ENCODE measurements at places on chromosomes 7 and 10.

DNA sequence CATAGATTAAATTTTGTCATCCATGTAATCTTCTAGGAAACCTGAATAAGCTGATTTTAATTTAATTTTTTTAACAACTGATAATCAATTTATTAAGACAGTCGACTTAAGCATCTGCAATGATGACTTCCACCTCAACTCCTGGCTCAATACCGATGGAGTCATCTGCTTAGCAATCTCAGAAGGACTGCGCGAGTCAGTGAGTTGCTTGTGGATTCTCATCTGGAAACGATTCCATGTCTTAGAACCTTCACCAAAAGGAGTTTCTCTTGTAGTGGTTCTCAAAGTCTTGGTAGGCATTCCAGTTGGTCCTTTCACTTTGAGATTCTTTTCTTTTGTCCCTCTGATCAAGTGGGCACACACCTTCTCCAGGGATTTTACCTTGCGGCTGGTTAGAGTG, 85.5 kb downstream of the XRCC2 start:
- DNase-seq = no peak

DNA sequence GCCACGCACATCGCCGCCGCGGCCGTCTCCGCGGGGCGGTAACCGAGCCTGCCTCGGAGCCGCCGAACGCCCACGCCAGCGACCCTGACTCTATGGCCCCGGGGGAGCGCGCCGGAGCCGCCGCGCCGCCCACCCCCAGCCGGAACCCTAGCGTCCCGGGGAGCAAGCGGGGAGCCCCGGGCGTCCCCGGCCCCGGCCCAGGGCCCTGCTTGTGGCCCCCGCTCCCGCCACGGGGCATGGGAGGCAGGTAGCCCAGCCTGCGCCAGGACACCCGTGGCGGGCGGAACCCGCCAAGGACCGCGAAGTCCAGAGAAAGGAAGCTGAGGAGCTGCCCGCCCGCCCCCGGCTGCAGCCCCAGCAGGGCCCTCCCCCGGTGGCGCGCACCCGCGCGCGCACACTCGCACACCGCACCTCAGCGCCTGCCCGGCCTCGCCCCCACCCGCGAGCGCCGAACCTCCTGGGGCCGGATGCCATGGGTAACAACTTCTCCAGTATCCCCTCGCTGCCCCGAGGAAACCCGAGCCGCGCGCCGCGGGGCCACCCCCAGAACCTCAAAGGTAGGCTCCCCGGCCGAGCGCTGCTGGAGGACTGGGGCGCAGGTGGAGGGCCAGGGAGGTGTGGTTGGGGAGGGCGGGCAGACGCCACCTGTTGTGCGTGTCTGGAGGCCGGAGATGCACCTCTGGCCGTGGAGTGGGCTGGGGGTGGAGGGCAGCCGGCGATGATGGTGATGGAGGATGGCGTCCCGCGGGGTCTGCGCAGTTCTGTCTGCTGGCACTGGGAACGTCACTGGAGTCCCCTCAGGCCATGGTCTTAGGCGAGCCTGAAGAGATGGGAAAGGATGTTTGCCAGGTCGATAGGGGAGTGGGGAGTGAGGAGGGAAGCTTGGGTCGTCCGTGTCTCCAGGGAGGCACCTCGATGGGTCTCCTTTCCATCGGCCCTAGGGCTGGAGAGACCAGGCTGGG, 692 bp downstream of the NEURL1 start:
- DNase-seq = no peak

DNA sequence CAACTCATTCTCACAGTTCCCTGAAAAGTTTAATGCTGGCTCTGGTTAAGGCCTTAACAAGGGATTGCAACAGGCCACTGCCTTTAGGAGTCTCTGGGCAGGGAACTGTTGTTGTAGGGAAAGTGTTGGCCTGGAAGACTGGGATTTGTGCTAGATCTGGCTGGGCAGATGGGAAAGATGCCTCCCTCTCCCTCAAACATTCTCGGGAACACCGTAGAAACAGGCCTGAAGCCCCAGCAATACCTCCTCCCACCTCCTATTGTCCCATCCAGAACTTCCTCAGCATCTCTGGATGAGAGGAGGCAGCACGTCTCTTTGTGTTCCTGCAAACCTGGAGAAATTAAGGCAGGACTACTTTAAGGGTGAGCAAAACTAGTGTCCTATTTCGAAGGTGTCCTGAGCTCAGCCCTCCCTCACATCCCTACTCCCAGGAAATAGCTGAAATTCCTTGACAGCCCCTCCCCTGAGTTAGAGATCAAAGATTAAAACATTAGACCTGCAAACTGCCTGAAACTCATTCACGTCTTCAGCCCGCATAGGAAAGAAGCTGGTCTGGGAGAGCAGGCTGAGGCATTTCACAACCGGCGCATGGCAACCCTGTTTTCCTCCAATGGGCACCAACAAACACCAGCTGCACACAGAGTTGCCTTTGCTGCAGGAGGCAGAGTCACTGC, 10.9 kb upstream of the MAP3K8 start:
- DNase-seq = no peak

DNA sequence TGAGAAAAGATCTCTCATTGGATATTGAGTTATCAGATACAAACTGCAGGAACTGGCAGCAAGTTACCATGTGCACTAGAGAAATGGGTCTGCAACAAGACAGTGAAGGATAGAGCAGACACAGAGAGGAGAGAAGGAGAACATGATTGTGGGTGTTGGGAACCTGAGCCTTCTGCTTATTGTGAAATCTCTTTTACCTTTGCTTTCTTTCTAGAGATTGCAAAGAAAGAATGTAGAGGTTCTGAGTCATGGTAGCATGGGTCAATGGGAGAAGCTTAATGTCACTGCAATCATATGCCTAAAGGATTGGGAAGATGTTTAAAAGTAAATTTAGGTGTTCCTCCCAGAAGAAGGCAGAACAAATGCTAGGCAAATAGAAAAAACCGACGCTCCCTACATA, 821.4 kb downstream of the CCSER2 start:
- no peak for DNase-seq

DNA sequence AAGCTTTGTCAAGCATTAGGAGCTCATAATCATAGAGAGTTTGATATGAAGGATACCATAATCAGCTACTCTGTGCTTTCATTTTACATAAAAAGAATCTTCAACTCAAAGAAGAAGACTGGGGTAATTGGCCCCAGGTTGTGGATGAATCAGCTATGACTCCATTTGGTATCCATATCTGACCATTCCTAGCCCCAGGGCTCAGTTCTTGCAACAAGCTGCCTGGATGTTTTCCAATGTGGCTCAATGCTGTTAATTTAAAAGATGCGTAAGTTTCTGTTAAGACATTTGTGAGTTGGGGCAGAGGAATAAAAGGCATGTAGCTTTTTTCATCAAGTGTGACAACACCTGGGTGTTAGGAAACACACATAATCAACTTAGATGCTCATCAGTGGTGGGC, 951.1 kb downstream of the NRG3 start:
- DNase-seq = no peak

GRCh38 chr7:84314263-84314662, 119.7 kb upstream of the SEMA3A start:
- no peak for DNase-seq

GRCh38 chr7:129610709-129611245, 743 bp upstream of the NRF1 start:
- no peak for DNase-seq

DNA sequence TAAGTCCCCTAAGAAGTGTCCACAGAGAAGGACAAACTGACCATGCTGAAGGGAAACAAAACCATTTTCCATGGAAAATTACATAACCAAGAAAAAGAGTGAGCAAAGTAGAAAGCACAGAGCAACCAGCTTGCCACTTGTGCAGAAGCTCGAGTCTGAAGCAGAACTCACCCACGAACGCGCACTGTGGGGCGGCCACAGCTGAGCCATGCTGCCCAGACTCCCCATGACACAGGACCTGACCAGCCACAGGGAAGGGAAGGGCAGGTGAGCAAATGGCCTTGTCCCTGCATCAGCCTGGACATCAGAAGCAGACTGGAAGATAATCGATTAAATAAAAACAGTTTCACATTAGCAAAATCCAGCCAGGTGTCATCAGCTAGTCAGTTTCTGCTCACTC, 95.7 kb downstream of the TCERG1L start:
- no peak for DNase-seq

DNA sequence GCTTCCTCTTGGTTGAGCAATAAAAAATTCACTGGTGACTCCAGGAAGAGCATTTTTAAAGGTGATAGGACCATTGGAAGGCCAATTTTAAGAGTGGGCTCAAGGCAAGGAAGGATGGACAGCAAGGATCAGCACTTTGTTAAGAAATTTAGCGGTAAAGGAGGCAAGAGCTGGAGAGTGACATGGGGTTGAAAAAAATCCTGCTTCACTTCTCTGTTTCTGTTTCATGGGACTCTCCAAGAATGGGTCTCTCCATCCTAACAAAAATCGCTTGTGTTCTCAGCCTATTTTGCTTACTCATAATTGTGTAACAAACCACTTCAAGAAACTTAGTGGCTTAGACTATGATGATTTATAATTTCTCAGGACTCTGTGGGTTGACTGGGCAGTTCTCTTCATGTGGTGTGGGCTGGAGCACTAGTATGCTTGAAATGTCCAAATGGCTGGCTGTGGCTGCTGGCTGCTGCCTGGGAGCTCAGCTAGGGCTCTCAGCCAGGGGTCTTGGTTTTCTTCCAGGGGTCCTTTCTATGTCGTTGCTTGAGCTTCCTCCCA, 59.8 kb upstream of the ZNRF2 start:
- no peak for DNase-seq

DNA sequence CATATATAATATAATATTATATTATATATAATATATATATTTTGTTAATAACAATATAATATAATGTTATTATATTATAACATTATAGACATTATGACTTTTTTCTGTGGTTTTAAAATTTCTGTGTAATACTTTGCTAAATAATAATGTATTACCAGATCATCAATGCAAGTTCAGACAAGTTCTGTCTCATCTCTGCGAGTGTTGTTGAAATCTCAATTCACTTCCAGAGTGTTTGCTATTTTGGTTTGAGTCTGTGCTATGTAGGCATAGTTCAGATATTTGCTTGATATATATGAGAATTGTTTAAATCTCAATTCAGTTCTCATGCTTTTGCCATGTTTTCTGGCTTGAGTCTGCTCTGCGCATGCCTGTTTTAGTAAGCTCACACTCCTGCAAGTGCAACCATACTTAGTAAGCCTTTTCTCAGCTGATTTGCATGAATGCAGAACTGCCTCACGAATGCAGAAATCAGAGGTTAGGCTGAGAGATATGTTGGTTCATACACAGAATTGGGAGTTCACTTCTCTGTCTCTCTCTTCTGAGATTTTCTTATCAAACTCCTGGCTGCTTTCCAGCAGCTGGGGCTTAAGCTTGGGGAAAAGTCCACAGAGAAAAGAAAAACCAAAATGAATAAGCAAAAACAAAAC, 830.2 kb upstream of the SORCS1 start:
- no peak for DNase-seq

DNA sequence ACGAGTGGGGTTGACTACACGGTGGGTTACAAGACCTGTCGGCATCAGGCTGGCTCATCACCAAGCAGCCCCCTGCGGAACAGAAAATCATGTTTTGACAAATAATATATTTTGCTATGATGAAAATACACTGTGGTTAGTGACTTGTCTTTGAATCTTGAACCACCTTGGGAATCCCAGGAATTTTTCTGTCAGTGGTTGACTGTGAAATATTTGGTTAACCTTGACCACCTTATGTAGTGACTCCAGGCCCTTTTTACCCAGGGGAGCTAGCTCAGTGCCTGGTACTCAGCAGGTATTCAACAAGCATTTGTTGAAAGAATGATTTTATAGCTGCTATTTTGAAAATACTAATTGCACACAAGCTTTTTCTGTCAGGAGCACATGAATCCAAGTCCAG, 406.0 kb downstream of the PHF14 start:
- DNase-seq = no peak

DNA sequence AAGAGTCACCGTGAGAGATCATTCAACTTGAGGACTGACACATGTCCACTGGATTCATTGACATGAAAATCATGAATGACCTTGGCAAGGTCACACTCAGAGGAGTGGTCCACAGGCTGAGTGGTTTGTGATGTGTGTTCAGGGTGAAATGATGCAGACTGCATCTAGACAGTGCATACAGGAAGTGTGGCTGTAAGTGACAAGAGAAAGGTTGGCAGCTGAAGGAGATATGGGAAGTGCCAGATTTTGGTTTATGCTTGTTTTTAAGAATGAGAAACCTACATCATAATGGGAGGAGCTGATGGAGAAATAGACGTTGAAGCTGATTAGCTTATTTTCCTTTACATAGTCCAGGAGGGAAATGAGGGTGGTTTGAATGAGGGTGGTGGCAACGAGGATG, 64.8 kb upstream of the VIPR2 start:
- DNase-seq = no peak

- no peak for DNase-seq
These were observed 4.9 kb upstream of the YKT6 start for GRCh38 chr7:44195889-44196288.

DNA sequence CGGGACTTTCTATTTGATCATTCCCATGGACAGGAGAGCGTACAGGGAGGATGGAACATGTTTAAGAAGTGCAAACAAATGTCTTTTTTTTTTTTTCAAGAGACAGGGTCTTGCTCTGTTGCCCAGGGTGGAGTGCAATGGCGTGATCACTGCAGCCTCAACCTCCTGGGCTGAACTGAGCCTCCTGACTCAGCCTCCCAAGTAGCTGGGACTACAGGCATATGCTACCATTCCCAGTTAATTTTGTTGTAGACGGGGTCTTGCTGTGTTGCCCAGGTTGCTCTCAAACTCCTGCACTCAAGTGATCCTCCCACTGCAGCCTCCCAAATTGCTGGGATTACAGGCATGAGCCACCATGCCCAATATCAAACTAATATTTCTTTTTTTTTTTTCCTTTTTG, 40.5 kb downstream of the SPDYE5 start:
- no peak for DNase-seq
